ENCODE measurements at places on chromosomes 6 and 20.

GRCh38 chr6:132425176-132425575 is 23.9 kb upstream of the MOXD1 start:
- no peak for DNase-seq

DNA sequence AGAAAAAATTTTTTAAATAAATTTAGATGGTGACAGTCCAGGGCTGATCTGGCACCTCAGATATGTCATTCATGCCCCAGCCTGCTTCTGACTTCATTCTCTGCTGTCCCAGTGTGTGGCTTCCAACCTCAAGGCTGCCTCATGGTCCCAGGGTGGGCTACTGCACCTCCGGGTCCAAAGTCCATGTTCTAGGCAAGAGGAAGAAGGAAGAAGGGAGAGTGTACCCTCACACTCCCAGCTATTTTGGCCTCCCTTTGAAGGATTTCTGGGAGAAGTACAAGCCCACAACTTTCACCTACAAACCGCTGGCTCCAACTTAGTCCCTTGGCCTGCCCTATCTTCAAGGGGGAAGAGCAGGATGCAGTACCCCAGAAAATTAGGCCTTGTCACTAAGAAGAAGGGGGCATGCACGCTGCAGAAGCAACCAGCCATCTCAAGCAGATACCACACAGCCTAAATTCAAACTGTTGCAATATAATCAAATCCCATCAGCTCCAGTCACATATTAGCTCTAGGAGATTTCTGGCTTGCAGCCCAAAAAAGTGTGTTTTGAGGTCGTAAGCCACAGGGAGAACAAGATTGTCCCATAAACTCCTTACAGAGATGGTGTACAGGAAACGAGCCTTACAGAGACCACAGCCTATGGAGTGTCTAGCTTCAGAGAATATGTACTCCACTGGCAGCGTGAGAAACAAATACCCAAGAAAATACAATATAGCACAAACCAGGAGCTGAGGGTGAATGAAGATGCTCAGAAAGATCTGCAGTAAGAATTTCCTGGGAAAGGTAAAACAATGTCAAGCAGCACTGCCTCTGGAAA is 906 bp upstream of the BTN3A2 start:
- DNase-seq: no peak

DNA sequence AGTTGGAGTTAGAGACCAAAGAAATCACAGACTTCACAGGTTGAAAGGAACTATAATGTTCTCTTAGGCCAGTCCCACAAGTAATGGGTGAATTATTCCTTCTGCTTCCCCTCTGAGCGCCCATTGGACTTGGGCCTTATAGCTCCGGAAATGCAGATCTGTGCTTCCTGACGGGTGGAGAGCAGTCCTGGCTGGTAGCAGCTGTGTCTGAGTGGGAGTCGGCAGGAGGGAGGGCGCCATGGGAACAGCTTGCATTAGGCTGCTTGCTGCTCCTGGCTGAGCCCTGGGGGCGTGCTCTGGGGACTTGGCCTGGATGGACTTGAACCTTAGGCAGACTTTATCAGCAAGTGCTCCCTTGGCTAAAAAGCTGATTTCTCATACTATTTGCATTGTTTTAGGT is 18.4 kb upstream of the NUP153 start:
- DNase-seq: no peak

GRCh38 chr6:87914637-87915395 is 132.8 kb upstream of the SPACA1 start:
- no peak for DNase-seq

- DNase-seq: no peak
Observed at GRCh38 chr6:33543116-33543515, 37.0 kb downstream of the BAK1 start.

DNA sequence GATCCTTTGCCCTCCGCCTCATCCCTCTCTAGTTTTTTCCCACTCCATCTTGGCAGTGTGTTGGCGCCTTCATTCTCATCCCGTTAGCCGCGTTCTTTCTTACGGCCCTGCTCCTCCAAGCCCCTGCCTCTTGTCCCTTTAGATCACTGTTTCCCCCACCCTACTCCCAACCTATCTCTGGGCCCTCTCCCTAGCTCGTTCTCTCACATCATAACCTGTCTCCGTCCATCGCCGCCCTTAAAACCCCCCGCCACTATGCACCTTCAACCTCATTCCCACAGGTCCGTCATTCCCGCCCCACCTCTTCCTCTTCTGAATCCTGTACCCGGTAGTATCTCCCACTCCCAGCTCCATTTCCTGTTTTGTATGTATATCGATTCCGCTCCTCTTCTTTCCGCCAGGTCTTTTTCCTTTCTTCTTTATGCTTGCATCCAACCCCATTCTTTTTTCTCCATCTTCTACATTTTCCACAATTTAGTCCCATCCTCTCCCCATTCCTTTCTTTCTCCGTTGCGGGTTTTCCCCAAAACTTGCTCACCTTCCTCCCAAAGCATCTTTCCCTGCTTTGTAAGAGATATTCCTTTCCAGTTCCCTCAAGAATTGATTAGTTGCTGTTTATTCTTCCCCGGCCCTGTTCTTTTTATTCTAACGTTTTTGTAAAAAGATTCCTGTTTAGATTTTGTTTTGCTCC is 671 bp downstream of the EFHC1 start:
- DNase-seq: no peak

DNA sequence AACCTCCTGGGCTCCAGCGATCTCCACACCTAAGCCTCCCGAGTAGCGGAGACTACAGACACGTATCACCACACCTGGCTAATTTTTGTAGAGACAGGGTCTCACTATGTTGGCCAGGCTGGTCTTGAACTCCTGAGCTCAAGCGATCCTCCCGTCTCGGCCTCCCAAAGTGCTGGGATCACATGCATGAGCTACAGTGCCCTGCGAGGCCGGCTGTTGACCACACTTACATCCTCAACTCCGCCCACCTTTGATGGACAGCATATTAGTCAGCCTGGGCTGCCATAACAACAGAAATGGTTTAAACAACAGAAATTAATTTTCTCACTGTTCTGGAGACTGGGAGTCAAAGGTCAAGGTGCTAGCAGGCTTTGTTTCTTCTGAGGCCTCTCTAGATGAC is 107.7 kb downstream of the JPH2 start:
- no peak for DNase-seq

GRCh38 chr20:5797843-5798462 is 47.8 kb downstream of the SHLD1 start:
- no peak for DNase-seq

DNA sequence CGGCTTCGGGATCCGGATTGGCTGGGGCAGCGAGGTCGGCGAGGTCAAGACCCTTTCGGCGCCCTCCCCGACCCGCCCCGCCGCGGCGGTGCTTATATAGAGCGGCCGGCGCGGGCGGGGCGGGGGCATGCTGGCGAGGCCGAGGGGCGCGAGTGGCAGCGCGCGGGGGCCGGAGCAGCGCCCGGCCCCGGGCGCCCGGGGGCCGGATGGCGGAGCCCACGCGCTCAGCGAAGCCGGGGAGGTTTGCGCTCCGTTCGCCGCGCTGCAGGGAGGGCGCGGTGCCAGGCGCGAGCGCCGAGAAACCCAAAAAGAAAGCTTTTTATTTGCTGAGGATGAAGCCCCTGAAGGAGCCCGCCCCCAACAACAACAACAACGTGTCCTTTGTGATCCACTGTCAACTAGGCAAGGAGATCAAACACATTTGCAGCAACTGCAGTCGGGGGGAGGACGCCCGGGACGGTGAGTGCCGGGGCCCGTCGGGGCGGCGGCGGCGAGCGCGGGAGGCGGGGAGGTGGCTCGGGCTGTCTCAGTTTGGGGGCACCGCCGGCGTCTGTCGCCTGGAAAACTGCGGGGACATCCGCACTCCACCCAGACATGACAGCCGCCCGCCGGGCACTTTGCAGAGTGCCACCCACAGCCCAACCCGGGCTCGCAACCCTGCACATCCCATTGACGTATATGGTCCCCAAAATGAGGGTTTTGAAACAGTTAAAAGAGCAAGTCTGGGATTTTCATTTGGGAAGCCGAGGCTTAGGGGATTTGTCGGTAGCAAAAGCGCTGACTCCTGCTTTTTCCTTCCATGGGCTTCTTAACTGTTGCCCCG is 297.3 kb downstream of the PHACTR1 start:
- no peak for DNase-seq

DNA sequence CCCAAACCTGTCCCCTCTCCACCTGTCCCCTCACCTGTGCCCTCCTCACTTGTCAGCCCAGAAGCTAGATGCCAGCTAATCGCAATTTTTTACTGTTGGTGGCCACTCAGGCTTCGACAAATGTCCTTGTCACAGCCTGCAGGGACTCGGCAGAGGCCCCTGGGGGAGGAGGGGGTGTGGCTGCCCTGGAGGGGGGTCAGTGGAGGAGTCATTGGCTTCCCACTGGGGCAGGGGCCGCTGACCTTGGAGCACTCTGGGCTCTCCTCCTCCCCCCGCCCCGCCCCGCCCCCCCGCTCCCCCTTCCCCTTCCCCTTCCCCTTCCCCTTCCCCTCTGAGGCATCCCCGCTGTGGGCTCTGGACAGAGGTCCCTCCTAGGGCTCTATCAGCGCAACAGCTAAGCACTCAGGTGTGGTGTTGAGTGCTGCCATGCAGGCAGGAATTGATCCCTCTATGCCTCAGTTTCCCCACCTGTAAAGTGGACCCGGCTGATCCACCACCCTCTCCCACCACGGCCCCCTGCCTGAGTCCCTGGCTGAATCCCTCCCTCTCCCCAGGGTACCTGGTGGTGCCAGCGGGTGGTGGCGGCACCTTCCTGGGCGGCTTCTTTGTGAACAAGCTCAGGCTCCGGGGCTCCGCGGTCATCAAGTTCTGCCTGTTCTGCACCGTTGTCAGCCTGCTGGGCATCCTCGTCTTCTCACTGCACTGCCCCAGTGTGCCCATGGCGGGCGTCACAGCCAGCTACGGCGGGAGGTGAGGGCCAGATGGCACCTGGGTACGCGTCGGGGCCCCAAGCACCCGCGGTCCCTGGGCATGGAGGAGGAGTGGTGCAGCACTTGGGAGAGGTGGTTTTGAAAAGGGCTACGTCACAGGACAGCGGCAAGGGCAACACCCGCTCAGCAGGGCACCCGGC is 23.8 kb downstream of the SLCO4A1 start:
- DNase-seq: no peak

DNA sequence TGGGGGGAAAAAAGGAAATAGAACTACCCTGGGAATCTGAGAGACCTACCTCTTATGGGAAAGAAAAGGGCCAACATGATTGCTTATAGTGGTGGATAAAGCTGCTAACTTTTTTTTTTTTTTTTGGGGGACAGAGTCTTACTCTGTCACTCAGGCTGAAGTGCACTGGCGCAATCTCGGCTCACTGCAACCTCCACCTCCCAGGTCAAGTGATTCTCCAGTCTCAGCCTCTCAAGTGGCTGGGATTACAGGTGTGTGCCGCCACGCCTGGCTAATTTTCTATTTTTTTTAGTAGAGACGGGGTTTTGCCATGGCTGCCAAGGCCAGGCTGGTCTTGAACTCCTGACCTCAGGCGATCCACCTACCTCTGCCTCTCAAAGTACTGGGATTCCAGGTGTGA is 39.5 kb upstream of the TBC1D22B start:
- no peak for DNase-seq

DNA sequence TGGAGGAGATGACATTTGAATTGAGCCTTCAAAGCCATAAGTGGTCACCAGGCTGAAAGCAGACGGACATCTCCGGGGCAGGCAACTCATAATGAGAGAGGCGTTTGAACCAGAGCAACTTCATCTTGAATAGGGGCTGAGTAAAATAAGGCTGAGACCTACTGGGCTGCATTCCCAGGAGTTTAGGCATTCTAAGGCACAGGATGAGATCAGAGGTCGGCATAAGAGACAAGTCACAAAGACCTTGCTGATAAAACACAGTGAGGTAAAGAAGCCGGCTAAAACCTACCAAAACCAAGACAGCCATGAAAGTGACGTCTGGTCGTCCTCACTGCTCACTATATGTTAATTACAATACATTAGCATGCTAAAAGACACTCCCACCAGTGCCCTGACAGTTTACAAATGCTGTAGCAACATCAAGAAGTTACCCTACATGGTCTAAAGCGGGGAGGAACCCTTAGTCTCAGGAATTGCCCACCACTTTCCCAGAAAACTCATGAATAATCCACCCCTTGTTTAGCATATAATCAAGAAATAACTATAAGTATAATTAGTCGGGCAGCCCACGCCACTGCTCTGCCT is 194.7 kb upstream of the SOX4 start:
- no peak for DNase-seq

DNA sequence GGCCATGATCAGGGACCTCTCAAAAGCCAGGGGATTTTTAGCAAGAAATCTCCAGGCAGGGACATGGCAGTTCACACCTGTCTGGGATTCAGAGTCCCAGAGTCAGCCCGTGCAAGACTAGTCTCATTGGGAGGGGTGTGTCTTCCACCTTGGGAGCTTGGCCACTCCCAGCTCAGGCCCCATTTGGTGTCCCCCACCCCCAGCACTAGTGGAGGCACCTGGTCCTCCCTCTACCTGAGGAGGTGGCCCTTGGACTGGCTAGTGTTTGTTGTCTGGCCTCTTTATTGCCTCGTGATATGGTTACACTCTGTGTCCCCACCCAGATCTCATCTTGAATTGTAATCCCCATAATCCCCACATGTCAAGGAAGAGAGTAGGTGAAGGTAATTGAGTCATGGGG is 140.8 kb upstream of the PHACTR3 start:
- no peak for DNase-seq

DNA sequence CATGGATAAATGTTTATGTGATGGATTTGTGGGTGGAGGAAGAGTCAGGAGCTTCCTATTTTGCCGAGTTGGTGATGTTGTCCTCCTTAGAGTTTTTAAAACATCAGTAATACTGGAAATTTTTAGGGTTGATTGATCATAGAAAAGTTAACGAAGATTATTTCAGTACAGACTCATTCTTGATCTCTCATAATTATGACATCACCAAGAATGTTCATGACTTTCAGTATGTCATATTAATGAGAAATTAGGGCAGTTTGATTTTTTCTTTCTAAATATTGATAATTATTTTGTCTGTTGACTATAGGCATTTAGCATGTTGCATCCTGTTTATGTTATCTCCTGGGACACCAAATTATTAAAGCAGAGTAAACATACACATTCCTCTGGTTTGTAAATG is 512.2 kb downstream of the CD109 start:
- no peak for DNase-seq

DNA sequence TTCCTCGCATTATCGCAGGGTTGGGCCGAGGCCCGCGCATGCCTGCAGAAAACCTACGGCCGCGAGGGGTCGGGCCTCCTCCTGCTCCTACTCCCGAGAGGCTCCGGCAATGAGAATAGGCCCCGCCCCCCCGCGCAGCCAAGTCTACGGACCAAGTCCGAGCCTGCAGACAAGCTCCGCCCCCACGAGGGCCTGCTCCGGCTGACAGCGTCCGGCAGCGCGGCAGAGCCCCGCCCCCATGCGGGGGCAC is 3.1 kb upstream of the GPSM3 start:
- peak; percentile 84 for DNase-seq

GRCh38 chr20:46638134-46638897 is 12.9 kb downstream of the SLC13A3 start:
- no peak for DNase-seq

DNA sequence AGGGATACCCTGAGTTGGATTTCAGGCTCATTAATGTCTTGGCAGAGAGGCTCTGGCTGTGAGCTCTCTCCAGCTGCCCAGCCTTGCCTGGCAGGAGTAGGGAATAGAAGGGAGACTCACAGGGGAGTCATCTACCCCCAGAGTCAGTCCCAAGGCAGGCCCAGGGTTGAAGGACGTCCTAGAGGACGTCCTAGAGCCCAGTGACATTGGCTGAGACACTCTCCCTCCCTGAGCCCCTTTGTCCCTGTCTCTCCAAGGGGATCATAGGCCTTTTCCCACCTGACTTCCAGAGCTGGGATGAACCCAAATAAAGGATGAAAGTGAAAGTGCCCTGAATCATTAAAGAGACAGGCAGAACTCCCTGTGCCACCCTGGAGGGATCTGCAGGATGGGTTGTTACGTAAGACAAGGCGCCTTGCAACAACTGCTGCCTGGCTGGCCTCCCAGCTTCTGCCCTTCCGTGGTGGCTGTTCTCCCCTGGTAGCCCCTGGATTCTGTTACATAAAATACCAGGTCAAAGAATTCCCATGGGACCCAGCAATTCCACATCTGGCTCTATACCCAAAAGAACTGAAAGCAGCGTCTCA is 53.6 kb upstream of the SIRPA start:
- no peak for DNase-seq
